Stimulated activated CD8-positive, alpha-beta memory T cell treated with anti-CD3 and anti-CD28 coated beads, Interleukin-15, amount 100 ng/mL, for 4 hours (primary cell): ENCODE measurements at places on chromosomes 5 and 9.

GRCh38 chr5:8894031-8894430, 651.8 kb downstream of the SEMA5A start:
- DNase-seq: no peak

GRCh38 chr5:664343-664993, 28.7 kb downstream of the TPPP start:
- no peak for DNase-seq

DNA sequence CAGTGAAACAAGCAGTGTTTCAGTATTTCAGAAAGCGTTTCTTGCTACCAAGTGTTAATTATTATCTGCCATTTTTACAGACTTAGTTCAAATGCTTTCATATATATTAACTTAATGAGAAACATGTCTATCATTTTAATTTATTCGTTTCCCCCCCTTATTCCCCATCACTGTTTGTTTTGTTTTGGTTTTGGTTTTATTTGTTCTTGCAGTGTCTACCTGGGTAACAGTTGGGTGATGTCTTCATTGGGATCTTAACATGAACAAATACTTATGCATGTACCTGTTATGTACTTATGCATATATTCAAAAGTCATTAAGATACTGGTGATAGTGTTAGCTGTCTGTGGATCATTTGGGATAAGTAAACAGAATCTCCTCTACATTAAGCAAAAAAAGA, 108.0 kb downstream of the CDC42SE2 start:
- no peak for DNase-seq

- DNase-seq: no peak
Measured at GRCh38 chr9:11328326-11328725, 715.5 kb upstream of the PTPRD start.
